ENCODE measurements at places on chromosomes 6 and 20.

DNA sequence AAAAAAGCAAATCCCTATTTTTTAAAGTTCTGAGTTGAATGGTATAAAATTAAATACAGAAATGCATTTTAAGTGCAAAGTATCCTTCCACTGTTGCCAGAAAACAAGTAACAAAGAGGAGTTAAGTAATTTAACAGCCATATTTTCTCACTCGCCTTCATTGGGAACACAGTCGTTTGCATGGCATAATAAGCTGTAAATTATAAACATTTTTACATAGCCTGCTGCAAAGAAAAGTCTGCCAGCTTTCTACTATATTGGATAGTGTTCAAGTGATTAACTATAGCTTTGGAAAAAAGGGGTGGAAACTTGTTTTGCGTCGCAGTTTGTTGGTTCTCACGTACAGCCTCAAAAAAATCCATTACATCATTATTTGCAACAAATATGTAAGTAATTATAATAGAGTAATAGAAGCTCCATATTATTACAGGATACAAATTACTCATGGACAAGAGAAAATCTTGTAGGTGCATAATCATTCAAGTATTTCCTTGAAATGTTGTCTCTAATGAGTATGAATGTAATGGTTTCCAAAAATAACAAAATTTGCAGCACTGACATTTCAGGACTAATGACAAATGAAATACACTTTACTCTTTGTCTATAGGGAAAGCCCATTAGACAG, 139.3 kb downstream of the PDSS2 start:
- DNase-seq, result no peak

DNA sequence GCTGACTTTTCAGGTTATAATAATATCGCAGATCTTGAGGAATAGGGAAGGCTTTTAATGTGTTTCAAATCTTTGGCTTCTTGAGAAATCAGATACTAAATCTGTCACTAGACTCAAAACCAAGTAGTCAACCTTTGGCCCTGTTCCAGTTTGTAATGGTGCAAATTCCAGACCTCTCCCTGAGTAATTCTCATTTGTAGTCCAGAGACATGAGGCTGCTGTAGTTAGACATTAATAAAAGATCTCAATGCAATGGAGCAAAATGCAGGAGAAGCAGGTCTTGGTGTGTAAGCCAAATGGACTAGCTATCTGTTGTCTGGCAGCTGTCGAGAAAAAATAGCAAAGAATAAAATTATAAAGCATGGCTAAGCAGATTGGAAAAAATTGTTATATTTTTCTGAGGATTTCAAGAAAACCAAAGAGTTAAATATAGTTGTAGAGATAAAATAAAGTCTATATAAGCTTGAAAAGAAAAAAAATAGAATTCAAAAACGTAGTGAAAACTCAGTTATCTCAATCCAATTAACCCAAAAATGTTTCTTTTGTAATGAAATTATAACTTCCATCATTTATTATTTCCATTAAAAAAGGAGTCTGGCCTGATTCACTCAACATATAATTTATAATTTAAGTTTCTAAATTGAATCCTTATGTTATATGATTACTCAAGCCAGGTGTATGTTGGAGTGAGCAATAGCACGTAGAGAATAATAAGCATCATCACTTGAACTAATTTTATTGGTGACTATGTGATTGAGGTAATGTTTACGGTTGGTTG, 161.5 kb upstream of the ADGRB3 start:
- DNase-seq, result no peak

GRCh38 chr6:137692806-137693205, 174.3 kb upstream of the TNFAIP3 start:
- DNase-seq, result no peak

DNA sequence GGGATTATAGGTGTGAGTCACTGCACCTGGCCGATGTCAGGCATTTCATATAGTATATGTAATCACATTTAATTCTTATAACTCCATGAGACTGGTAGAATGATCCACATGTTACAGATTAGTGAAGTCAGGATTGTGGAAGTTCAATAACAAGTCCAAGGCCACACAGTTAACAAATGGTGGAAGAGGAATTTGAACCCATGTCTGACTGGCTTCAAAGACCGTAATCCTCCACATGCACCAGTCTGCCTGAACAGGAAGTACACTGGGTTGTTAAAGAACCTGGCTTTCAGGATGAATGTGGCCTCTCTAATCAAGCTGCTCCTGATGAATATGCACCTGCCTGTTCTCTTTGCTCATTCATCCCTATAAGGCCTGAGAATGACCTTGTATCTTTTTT, 122.0 kb upstream of the HDAC2 start:
- DNase-seq, result no peak

DNA sequence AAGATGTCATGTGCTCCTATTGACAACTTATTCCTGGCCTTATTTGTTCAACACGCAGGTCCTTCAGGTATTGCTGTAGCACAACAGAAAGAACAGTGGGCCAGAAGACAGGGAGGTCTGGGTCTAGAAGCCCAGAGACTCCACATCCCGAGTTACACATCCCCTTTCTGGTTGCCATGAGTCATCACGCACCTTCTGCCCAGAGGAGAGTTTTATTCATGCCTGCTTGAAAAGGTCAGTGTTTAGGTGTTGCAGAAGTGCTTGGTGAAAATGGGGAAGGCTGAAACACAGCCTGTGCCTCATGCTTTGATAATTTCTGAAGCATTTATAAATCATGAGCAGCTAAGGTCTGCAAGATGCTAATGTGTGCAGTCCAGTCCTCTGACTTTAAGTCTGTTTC, 256.4 kb downstream of the GMPR start:
- no peak for DNase-seq

GRCh38 chr6:148370176-148370575, 27.5 kb downstream of the SASH1 start:
- no peak for DNase-seq

GRCh38 chr6:89695667-89696066, 57.1 kb upstream of the LYRM2 start:
- no peak for DNase-seq

- DNase-seq, result no peak
Measured at GRCh38 chr6:28597924-28598722, 72.4 kb downstream of the GPX5 start.

DNA sequence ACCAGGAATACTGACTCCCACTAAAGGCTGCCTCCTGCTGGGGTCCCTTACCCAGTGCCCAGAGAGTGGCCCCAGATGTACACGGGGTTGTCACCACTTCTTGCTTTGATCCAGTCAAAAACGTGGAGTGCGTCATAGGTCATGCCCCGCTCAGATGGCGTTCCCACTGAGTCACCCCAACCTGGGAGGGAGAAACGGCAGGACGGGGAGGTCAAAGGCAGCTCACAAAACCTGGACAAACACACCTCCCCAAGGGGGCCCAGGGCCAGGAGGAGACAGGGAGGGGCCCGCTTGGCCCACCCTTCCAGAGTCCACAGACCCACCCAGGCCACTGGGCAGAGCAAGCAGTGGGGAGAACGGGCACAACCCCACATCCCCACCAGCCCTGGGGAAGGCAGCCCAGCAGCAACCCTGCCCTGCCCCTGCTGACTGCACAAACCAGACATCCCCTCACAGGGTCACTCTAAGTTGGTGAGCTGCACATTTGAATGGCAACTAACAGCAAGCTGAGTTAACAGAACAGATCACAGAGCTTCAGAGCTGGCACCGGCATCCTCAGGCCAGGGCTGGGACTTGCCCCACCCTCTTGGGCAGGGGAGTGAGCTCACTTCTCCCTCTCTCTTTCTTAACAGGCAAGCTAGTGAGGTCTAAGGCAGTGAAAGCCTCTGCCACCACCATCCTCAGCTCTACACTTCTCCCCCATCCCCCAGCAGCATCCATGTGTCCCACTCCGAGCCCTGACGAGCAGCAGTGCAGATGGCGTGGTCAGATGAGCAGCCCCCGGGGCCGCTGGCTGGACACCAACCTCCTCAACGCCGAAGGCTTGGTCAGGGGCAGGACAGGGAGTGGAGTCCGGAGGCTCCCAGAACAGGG, 61.7 kb downstream of the PYGB start:
- DNase-seq, result no peak

DNA sequence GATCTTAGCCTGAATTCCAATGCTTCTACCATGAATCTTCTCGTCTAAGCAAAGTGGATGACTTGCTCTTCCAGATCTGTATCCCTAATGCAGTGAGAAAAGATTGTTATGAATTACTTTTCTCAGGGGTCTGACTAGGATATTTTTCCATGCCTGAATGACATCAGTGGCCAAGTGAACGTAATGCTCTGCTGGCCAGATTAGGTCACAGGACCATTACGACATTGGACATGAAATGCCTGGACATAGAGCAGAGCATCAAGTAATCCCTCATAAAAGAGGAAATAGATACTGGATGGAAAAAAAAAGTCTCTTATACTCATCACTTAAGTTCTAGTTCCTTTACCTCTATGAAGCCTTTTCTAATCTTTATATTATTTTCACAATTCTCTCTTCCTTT, 12.1 kb upstream of the THEMIS start:
- DNase-seq, result no peak

DNA sequence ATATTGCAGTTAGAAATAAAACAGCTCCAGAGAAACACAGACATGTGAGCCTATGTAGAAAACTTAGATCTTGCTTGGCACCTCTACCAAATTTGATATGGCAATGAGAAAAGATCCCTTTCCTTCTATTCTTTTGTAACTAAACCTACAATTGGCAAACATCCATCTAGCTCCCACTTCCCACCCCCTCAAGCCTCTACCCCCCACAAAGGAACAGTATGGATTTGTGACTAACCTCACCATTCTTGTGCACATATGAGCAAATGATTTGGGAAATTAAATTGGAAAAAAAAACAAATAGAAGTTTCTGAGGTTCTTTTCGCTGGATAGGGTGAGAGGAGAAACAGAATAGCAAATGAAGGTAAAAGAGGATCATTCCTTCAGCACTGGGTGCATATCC, 85.8 kb upstream of the TIAM2 start:
- no peak for DNase-seq

DNA sequence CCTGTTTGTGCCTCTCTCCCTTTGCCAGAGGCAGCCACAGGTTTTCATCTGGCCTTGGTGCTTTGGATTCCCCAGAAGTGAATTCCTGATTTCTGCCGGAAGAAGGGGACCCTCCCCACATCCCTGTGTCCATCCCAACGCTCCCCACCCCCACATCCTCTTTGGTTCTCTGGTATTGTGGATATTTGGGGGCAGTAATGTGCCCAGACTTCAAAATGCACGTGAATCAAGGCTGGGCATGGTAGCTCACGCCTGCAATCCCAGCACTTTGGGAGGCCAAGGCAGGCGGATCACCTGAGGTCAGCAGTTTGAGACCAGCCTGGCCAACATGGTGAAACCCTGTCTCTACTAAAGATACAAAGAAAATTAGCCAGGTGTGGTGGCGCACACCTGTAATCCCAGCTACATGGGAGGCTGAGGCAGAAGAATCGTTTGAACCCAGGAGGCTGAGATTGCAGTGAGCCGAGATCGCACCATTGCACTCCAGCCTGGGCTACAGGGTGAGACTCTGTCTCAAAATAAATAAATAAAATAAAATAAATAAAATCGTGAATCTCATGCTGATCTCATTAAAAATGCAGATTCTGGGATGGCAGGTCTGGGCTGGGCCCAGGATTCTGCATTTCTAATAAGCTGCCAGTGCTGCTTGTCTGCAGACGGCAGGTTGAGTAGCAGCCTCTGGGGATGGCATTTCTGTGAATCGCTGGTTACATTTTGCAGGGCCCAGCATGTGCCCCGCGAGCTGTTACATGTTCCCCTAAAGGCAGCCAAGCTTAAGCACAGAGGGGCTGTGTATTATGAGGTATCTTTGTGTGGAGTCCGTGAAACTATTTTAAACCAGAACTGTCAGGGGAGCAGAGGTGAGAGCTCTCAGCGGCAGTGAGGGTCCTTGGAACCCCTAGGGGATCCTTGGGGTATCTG, 49.0 kb downstream of the SYNJ2 start:
- no peak for DNase-seq

- no peak for DNase-seq
Measured at GRCh38 chr6:14333556-14334305, 216.2 kb downstream of the CD83 start.

GRCh38 chr20:39961637-39962244, 727.3 kb downstream of the MAFB start:
- DNase-seq, result no peak

GRCh38 chr6:22362361-22362760, 65.5 kb upstream of the PRL start:
- DNase-seq, result no peak

DNA sequence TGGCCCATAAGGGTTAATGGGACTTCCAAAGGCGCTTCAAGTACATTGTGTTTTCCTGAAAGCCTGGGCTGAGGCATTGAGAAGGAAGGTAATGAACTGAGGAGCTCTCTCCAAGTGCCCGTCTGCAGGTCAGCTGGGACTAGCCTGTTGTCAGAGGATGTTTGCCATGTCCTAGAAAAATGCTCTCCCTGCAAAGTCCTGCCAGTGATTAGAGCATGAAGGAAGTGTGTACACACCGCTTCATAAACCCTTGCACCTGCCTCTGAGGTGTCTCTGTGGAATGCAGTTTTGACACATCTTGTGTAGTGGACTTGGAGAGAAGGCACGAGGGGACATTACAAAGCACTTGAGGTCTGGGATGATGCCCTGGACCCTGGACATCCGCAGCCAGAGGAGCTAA, 506.7 kb downstream of the KIF16B start:
- no peak for DNase-seq

GRCh38 chr6:145819994-145820393, 5.4 kb upstream of the FBXO30 start:
- no peak for DNase-seq

- DNase-seq, result no peak
Measured at GRCh38 chr6:142940487-142940886, 4.5 kb downstream of the HIVEP2 start.

All from CD4-positive, alpha-beta T cell (primary cell).